Activated B cell treated with CpG ODN at 0.5 μM for 24 hours (primary cell): ENCODE measurements at places on chromosomes 4 and X. TPM values are rescaled to one million over a fixed set of nuclear protein-coding genes. Genes with fewer than 3 reads are reported as not detected.

DNA sequence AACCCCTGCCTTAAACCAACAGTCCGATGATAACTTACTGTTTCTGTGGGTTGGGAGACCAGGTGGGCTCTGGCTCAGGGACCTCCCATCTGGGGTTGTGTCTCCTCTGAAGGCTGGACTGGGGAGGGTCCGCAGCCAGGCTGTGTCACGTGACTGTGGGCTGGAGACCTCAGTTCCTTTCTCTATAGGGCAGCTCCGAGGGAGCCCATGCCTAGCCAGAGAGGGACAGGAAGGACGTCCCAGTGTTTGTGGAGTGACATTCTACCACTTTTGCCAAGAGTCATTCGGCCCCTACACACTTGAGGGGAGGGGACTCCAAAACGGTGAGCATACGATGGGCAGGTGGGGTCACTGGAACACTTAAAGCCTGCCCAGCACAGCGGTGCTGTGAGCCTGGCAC is 4.5 kb downstream of the PCGF3 start:
- H3K27me3 ChIP-seq, result no peaks in the 10 kb centered on the region
- H3K36me3 ChIP-seq, result peaks cover 11% of the 10 kb centered on the region
- no peak for DNase-seq
- H3K4me3 ChIP-seq, result no peak overlapping the region
- no peak overlapping the region for H3K27ac ChIP-seq

- H3K36me3 ChIP-seq, result no peaks in the 10 kb centered on the region
- H3K4me3 ChIP-seq, result peak overlapping the region; percentile 32
- no peaks in the 10 kb centered on the region for H3K27me3 ChIP-seq
- peaks cover 66% of the 10 kb centered on the region for H3K4me1 ChIP-seq
Observed at GRCh38 chr4:184282251-184282713, 64.6 kb upstream of the ENPP6 start.

DNA sequence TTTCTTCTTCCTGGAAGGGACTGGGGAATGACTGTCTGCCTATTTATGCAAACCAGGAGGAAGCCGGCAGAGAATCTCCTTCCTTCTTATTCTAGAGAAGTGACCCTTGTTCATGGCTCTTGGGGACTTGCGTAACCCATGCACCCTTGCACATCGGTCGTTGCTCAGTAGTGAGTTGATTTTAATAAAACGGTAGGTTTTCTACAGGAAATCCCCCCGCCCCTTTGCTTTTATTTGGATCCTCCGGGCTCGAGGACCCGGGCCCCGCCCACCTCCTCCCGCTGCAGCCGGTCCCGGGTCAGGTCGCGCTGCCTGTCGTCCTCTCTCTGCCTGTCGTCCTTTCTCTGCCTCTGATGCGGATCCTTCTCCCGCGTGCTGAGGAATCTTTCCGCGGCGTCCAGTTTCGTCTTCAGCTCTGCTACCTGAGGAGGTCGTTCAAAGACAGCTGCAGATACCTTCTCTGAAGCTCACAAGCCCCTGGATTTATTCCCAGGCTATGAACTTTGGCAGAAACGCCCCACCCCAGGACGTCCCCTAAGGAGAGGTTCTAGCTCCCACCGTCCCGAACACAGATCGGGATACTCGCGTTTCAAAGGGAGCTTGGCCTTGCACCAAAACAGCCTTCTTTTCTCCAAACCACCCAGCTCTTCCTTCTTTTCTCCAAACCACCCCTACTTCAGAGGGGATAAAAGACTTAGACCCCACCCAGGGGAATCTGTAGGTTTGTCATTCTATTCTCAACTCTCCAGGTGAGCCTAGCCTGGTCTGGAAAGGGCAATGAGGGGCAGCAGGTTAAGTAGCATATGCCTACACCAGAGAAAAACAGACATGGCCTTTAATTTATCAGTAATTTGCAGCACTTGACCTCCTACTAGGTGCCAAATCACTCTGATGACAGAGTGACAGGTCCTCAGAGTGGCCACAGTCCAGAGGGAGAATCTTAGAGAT is 7.0 kb downstream of the TNIP3 start:
- no peaks in the 10 kb centered on the region for H3K36me3 ChIP-seq
- no peak for DNase-seq
- H3K27ac ChIP-seq, result no peak overlapping the region

- DNase-seq, result no peak
- H3K4me3 ChIP-seq, result no peak overlapping the region
- H3K4me1 ChIP-seq, result no peaks in the 10 kb centered on the region
- no peak overlapping the region for H3K27ac ChIP-seq
Observed at GRCh38 chrX:11010476-11010875, 100.7 kb upstream of the HCCS start.

DNA sequence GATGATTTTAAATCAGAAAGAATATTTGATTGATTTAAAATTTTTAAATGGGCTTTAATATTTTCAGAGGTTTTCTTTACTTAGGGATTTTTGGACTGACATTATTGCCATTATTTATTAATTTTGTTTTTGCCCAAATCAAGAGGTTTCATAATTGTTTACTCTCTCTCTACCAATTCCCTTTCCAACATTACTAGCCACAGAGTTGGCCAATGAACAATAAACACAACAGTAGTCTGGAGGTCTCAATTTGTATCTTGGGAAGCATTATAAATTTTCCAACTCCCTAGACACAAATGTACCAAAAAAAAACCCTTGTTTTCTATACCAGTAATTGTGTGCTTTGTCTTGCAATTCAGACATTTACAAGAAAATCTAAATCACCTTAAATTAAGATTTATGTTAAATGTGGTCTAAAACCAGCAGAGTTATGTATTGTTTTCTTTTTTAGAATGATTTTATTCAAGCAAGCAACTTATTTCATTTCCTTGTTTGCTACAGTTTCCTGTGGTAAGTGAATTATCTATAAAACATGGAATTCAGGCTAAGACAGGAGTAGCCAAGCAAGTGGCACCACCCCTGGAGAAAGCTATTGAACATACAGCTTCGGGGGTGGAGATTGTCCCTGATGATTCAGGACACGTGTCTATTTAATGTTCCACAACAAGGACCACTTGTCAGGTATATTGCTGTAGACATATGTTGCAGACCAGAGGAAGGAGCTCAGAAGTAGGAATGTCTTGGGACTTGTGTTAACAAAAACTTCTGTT is 622 bp downstream of the KLKB1 start:
- H3K4me3 ChIP-seq, result no peak overlapping the region
- H3K36me3 ChIP-seq, result no peaks in the 10 kb centered on the region
- H3K4me1 ChIP-seq, result no peaks in the 10 kb centered on the region
- H3K27me3 ChIP-seq, result peaks cover 6% of the 10 kb centered on the region
- H3K27ac ChIP-seq, result no peak overlapping the region
- DNase-seq, result no peak

ADH4 gene
- not detected in 2 replicates for total RNA-seq

GRCh38 chr4:78061939-78062570 is 4.9 kb downstream of the FRAS1 start:
- no peaks in the 10 kb centered on the region for H3K36me3 ChIP-seq
- H3K4me1 ChIP-seq, result peaks cover 23% of the 10 kb centered on the region
- peaks cover 47% of the 10 kb centered on the region for H3K27me3 ChIP-seq
- no peak overlapping the region for H3K4me3 ChIP-seq
- no peak for DNase-seq
- no peak overlapping the region for H3K27ac ChIP-seq

CSAG3 gene
- total RNA-seq, result not detected in 2 replicates

ADH1A gene
- not detected in 2 replicates for total RNA-seq
